T-helper 17 cell (primary cell): ENCODE measurements at places on chromosomes 2 and 18.

- DNase-seq = no peak
Observed at GRCh38 chr2:101241158-101241557, 11.5 kb upstream of the CNOT11 start.

GRCh38 chr2:11839916-11840315 is 93.5 kb downstream of the LPIN1 start:
- DNase-seq = no peak

DNA sequence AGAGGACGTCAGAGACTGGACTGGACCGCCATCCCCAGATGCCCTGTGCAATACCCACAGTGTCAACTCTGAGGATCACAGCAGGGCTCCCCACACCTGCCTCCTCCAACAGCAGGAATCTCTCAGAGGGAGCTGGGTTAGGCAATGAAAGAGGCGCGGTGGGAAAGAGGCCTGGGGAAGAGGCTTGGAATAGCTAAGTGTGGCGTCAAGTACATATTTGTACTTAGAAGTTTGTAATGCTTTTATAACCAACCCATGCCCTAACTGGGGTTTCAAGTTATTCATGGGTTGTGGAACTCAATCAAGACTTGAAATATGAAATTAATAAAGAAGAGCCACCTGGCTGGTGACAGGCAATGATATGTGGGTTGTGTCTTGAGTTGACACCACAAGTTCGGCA is 28.7 kb downstream of the CYP26B1 start:
- no peak for DNase-seq

GRCh38 chr2:135820003-135820618 is 16.9 kb downstream of the LCT start:
- no peak for DNase-seq

DNA sequence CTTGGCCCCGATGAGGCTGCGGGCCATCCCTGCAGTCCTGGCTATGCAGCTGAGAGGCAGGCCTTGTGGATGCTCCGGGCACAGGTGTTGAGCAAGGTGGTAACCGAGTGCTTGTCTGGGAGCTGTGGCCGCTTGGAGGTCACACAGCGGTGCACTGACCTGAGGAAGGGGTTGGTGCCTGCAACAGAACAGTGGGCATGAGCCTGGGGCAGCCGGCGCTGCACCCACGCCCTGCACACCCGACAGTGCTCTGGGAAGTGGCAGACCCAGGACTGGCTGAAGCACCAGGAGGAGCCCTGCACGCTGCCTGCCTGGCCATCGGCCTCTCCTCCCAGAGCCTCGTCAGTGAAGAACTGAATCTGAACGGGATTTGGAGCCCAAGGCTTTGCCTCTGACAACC is 8.2 kb upstream of the POTEE start:
- DNase-seq = no peak

DNA sequence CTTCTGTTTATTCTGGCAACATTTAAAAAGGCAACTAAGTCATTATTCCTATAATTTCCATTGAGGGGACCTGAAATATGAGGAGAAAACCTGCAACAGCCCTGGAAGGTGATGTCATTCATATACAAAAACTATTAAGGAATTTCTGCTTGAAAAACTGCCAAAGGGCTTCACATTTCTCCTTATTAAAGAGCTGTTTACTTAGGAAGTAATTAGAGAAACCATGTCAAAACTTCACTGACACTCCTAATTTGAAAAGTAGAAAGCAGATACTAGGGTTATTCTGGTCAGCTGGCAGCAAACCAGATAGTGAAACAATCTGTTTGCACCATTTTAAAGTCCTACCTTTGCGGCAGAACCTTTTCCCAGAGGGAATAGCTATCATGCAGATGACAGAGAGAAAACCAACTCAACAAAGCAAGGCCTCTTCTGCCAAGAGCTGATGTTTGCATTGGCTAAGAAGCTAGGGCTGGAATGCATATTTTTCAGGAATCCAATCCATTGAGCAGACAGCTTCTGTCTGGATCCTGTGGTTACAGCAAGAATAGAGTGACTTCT is 592.2 kb upstream of the SYT4 start:
- no peak for DNase-seq

GRCh38 chr2:111667542-111668273 is 216.3 kb downstream of the ANAPC1 start:
- no peak for DNase-seq

GRCh38 chr2:178473931-178474330 is 4.5 kb downstream of the FKBP7 start:
- no peak for DNase-seq

- no peak for DNase-seq
Observed at GRCh38 chr2:69242651-69243051, 144.4 kb downstream of the GFPT1 start.

DNA sequence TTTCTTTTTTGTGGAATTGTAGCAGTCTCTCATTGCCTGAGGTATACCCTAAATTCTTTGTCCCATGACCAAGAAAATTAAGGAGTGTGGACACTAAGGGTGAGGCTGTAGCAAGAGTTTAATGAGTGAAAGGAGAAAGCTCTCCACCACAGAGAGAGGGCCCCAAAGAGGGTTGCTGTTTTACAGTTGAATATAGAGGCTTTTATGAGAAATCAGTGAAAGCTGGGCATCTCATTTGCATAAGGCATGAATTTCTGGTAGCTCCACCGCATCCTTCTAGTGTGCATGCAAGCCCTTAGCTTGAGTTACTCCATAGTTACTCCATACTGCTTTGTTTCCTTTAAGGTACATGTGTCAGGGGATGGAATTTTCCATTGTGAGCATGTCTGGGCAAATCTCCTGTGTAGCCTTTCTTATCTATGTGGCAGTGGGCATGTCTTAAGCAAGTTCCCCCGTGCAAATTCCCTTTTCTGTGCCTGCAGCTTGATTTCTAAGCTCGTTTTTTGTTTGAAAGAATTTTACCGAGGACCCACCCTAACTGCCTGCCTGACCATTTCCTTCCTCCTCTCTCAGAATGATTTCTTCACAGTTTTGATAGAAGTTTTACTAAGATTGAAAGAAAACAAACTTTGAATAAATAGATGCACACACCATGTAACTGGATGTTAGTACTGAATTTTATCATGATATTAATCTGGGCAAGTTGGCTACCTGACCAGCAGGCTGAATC is 218.9 kb downstream of the PARD3B start:
- no peak for DNase-seq

DNA sequence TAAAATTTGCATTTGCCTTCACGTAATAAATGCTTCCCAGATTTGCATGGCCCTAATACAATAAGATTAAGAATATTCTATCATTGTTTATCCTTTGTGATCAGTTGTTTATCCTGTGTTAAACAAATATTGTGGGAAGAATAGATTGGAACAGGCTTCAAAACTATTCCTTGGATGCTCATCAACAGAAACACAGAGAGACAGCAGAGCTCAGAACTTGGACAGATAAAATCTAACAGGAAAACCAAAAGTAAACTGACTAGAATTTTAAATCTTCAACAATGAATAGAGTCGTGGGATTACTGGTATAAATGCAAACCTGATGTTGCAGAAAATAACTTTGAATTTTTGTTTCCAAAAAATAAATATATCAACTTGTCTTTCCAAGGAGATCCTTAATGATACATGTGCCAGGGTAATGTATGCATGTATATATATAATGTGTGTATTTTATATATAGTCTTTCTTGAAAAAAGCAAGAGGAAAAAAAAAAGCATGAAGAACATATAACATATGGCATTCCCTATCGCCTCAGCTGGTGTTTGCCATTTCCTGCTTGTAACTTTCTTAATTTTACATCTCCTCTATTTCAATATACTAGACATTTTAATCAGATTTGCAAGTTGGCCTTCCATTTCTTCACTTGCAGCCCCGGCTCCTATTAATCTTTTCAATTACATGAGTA is 59.9 kb upstream of the TANK start:
- no peak for DNase-seq

DNA sequence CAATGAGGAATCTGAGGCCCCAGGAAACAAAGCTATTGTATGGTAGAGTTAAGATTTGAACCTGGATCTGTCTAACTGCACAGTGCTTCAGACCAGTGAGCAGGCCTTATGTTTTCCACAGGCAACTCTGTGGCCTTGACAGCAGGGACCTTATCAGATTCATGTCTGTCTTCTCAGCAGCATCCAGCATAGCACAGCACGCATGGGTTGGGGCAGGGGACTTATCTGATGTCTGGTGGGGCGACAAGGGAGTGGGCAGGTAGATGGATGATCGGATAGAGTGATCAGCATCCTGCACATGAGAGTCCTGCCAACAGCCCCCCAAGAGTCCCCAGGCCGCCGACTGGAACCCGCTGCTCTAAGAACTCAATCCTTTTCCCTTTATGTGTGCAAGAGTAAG is 28.7 kb upstream of the KCNF1 start:
- no peak for DNase-seq

DNA sequence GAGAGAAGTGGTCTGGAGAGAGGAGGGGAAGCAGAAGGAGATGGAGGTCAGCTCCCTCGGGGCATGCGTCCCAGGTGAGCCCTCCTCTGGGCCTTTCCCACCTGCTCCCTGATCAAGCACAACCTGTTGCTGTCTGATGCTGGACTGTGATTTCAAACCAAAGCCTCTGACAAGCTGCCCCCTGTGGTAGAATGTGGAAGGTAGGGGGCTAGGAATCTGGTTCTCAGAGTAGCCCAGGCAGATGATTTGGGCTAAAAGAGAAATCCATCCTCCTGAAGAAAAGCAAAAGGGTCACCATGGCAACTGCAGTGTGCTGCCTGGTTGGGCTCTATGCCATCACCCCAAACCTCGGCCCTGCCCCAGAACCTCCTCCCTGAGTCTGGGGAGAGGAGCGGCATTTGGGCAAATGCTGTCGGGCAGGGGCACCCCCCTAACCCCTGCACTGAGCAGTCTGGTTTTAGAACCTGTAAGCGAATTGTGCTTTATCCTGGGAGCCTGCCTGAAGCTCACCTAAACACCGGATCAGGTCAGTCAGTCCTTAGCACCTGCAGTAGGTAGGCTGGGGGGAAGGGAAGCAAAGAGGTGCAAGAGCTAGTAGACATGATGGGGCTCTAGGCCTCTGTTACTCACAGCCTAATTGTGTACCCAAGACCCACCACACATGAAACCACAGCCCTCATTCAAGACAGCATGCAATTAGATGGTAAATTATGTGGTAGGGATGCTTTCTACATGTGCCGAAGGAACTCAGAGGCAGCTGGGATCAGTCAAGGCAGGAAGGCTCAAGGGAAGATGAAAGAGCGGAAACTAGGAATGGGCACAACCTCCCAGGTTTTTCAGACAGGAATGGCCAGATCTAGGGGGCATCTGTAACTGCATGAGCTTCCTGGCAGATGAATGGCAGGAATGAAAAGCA is 83.5 kb downstream of the DNMT3A start:
- DNase-seq = no peak

GRCh38 chr18:28831908-28832307 is 655.0 kb upstream of the CDH2 start:
- no peak for DNase-seq

DNA sequence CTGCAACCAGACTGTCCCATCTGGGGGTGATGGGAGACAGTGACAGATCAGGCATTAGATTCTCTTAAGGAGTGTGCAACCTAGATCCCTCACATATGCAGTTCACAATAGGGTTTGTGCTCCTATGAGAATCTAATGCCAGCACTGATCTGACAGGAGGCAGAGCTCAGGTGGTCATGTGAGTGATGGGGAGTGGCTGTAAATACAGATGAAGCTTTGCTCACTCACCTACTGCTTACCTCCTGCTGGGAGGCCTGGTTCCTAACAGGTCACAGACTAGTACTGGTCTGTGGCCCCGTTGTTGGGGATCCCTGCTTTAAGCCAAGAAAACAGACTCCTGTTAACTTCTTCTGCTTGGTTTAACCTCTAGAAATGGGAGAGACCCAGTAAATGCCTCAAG is 3.2 kb downstream of the CYP27A1 start:
- DNase-seq = no peak

GRCh38 chr2:46042207-46042637 is 255.0 kb upstream of the EPAS1 start:
- no peak for DNase-seq

- no peak for DNase-seq
Observed at GRCh38 chr2:215598376-215598975, 162.6 kb upstream of the FN1 start.

DNA sequence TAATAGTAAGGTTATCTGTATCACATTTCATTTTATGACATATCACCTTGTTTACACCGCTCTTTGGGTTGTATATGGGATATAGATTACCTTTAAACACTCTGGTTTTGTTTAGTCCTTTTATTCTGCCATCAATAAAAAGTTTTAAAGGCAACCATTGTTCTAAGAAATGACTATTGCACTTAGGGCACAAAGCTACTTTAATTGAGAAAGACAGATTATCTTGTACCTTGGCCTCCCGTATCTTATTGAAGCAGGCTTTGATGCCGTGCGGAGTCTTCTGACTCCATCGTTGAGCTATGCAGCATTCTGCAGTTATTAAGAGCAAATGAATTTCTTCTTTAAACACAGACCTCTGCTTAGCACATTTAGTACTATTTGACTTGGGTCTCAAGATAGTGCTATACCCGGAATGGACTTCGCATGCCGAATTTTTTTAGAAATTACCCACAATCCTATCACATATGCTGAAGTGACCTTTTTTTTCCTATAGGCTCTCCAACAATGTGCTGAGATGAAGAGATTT is 16.7 kb downstream of the PKDCC start:
- DNase-seq = no peak

DNA sequence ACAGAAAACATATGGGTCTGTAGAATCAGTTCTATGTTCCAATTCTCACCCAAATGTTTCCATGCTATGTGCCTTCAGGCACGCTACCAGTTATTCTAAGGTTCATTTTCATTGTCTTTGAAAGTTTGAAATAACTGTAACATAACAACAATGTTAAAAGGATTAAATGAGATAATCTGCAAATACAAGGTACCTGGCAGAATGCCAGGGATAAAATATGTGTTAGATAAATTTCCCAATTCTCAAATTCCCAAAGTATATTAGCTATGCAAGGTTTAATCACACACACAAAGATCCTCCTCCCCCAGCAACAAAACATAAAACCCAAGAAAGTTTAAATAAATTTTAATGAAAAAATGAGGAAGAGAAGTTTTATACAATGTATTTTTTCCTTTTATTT is 261.2 kb downstream of the LRP1B start:
- no peak for DNase-seq

DNA sequence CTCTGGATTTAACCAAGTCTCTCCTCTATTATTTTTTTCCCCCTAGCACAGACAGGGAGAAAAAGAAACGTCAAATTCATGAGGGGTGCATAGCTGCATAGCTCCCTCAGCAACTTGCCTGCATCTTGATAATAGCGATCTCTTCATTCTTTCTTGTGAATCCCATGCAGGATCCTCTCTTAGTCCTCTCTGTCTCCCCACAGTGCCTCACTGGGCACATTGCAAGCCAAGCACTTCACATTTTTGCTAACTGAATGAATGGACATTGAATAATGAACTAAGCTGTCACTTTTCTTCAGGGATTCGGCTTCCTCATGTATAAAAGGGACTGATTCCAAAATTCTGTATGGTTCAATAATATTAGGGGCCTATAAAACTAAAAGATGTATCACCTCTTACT is 2.9 kb upstream of the EPB41L3 start:
- no peak for DNase-seq

- DNase-seq = no peak
Observed at GRCh38 chr2:229852565-229852964, 69.2 kb downstream of the TRIP12 start.

- DNase-seq = no peak
Observed at GRCh38 chr18:22243513-22243912, 74.1 kb downstream of the GATA6 start.
